KBM-7 (cell line): ENCODE measurements at places on chromosomes 5 and 9.
A peak's percentile ranks its signal among the peaks of the same experiment; 100 is the strongest.

DNA sequence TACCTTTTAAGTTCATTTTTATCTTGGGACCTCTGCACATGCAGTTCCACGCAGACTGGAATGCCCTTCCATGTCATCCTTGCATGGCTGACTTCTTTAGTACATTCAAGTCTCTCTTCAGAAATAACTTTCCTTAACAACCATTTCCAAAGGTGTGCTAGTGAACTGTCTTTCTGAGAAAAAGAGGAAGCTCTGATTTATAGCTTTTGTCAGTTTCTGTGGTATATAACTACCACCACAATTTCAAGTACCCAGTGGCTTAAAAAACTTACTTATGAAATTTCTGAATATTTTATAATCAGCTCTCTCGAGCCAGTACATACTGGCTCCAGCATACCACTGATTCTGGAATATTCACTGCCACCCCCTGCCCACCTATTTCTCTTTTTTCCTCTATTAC lies 1613.8 kb downstream of the MAT2B start:
- peak; percentile 61 for DNase-seq

GRCh38 chr9:78865737-78866136 lies 568.8 kb downstream of the PSAT1 start:
- no peak for DNase-seq

- DNase-seq = no peak
These were observed 33.7 kb upstream of the S1PR3 start for GRCh38 chr9:88957526-88957925.

- peak; percentile 38 for DNase-seq
These were observed 324.1 kb upstream of the KIF2A start for GRCh38 chr5:61981886-61982285.

DNA sequence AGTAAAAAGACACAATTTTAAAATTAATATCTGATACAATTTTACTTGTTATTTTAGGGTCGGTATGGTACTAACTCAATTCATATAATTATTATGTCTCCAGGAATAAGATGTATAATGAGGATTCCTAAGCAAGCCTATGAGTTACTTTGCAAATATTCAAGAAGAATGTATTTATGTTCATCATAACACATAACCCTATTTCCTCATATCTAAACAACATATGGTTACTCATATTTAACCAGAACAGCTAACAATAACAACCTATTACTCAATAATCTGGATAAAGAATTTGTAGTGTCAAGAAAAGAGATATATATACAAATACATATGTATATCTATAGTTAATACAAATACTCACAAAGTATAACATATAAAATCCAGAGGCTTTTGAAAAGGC lies 285.9 kb downstream of the ARL15 start:
- DNase-seq = no peak
